ENCODE measurements at places on chromosomes 6 and 20. TPM values are rescaled to one million over a fixed set of nuclear protein-coding genes. Genes with fewer than 3 reads are reported as not detected.

GRCh38 chr6:63352544-63353285 is 32.9 kb upstream of the LGSN start:
- H3K36me3 ChIP-seq = no peaks in the 10 kb centered on the region
- no peaks in the 10 kb centered on the region for H3K27me3 ChIP-seq
- H3K4me3 ChIP-seq = no peak overlapping the region

- no peak overlapping the region for H3K27ac ChIP-seq
- DNase-seq = no peak
- H3K4me3 ChIP-seq = no peak overlapping the region
- peaks cover 10% of the 10 kb centered on the region for H3K4me1 ChIP-seq
Measured at GRCh38 chr6:53630533-53631226, 34.9 kb downstream of the KLHL31 start.

DNA sequence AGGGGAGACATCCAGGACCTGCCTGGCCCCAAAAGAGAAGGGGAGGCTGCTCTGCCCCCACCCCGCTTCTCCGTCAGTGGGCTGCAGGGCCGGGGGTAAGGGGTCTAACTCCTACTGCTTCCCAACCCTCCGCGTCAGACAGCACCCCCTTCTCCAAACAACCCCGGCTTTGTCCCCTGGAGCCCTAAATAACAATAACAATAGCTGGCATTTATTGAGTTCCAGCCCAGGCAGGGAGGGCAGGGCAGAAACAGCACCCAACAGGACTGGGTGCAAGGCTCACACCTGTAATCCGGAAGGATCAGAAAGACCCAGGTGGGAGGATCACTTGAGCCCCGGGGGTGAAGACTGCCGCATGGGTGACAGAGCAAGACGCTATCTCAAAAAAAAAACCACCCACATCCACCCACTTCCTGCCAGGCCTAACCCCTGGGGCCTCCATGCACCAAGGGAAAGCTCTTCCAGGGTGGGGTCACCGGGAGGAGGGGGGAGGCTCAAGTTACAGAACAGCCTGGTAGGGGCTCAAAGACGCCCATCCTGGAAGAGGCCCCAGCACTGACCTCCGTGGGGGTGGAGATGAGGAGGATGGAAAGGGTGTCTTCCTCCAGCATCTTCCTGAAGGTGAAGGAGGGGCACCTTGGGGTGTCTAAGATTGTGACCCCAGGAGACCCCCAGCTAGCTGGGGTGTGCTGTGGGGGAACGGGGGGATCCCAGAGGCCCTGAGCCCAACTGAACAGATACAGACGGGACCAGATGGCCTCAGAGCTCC is 1.3 kb upstream of the FNDC11 start:
- H3K4me1 ChIP-seq = peaks cover 12% of the 10 kb centered on the region
- H3K4me3 ChIP-seq = peak overlapping the region; percentile 10
- H3K36me3 ChIP-seq = no peaks in the 10 kb centered on the region
- H3K27me3 ChIP-seq = no peaks in the 10 kb centered on the region

DNA sequence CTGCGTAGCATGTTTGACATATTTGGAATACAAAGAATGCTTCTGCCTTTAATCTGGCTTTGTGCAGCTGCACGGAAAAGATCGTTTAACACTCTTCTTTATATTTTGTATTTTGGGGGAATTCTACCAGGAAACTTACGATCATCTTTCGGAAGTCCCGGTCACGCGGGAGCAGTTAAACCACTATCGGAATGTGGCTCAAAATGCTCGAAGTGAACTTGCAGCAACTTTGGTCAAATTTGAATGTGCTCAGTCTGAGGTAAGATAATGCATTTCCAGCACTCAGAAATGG is 42.3 kb downstream of the CCDC170 start:
- no peaks in the 10 kb centered on the region for H3K4me1 ChIP-seq
- H3K36me3 ChIP-seq = no peaks in the 10 kb centered on the region
- no peaks in the 10 kb centered on the region for H3K27me3 ChIP-seq
- H3K27ac ChIP-seq = no peak overlapping the region

GRCh38 chr6:3193102-3193849 is 34.2 kb downstream of the TUBB2B start:
- no peaks in the 10 kb centered on the region for H3K4me1 ChIP-seq
- H3K4me3 ChIP-seq = no peak overlapping the region
- DNase-seq = no peak

GRCh38 chr20:64130271-64130670 is 22.9 kb upstream of the NPBWR2 start:
- no peak overlapping the region for H3K27ac ChIP-seq
- no peak for DNase-seq
- peaks cover 19% of the 10 kb centered on the region for H3K27me3 ChIP-seq
- H3K4me1 ChIP-seq = no peaks in the 10 kb centered on the region

DNA sequence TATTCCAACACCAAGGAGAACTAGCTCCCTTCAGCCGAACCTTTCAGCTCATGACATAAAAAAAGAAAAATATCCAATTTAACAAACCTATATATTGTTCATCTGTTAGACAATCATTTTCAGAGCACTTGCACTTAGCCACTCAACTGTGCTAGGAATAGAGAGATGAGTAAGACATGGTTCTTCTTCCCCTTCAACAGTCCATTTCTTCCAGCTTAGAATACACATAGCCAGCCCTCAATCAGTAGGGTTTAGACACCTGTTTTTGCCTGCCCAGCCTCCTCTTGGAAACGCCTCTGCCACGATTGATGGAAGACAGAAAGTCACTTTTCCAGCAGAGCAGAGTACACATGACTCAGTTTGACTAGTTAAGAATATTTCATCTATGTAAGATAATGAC is 21.8 kb downstream of the ADNP start:
- no peaks in the 10 kb centered on the region for H3K27me3 ChIP-seq
- peaks cover 56% of the 10 kb centered on the region for H3K4me1 ChIP-seq
- peaks cover 8% of the 10 kb centered on the region for H3K36me3 ChIP-seq
- peak overlapping the region; percentile 80 for H3K27ac ChIP-seq
- no peak for DNase-seq

GRCh38 chr20:49608752-49609670 is 41.1 kb upstream of the PTGIS start:
- DNase-seq = peak; percentile 88
- no peaks in the 10 kb centered on the region for H3K36me3 ChIP-seq
- H3K27ac ChIP-seq = no peak overlapping the region
- no peak overlapping the region for H3K4me3 ChIP-seq

DNA sequence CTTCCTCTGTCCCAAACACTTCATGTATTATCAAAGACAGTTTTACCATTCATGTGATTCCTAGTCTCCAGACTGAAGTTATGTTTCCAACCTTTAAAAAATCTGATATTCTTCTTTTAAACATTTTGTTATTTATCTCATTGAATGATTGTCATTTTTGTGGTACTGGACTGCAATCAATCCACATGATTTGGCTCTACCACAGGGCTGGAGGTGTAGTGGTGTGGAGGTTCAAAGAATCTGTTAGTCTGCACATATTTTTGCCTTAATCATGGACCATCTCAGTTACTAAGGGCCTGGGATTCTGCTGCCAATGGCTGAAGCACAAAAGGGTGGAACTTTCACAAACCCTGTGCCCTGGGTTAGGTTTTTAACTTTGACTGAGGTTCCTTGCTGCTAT is 164.1 kb upstream of the JAG1 start:
- peaks cover 7% of the 10 kb centered on the region for H3K36me3 ChIP-seq
- H3K4me1 ChIP-seq = peaks cover 7% of the 10 kb centered on the region
- no peaks in the 10 kb centered on the region for H3K27me3 ChIP-seq
- H3K27ac ChIP-seq = no peak overlapping the region
- H3K4me3 ChIP-seq = no peak overlapping the region

DNA sequence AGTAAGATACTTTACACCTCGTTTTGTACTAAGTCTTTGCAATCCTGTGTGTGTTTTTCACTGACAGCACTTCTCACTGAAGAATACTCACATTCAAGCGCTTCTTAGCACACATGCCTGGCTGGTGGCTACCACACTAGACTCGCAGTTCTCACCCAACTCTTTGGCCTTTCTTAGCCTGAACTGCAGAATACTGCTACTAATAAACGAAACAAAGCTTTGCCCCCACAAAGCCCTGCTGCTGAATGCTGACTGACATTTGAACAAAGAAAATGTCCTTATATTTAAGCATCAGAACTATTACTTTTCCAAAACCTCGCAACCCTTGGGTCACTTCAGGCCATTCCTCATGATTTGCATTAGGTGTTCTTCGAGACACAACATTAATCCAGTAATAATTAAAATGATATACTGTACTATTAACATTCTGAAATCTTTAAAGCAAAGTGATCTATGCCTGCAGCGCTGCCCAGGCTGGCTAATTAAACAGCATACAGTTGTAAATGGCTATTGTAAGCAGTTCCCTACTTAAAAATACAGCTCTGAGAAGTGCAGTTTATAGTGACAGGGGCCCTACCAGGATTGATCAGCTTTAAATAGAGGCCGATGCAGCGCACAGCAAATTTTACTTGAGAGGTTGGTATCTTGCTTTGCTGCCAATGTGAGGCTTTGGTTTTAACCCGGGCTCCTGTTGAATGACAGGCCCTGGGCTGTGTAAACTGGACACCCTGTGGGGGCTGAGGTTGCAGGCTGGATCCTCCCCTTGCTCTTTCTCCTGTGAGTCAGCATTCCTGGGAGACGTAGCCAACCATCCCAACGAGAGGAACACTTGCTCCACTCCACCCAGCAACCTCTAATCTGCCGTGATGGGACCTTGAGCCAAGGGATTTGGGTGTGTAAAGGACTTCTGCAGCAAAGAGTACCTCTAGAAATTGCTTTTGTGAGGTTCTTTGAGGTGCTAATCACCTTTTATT is 899.0 kb downstream of the TFAP2A start:
- no peaks in the 10 kb centered on the region for H3K36me3 ChIP-seq
- H3K4me1 ChIP-seq = peaks cover 41% of the 10 kb centered on the region
- H3K27me3 ChIP-seq = no peaks in the 10 kb centered on the region
- DNase-seq = no peak
- H3K27ac ChIP-seq = no peak overlapping the region

DNA sequence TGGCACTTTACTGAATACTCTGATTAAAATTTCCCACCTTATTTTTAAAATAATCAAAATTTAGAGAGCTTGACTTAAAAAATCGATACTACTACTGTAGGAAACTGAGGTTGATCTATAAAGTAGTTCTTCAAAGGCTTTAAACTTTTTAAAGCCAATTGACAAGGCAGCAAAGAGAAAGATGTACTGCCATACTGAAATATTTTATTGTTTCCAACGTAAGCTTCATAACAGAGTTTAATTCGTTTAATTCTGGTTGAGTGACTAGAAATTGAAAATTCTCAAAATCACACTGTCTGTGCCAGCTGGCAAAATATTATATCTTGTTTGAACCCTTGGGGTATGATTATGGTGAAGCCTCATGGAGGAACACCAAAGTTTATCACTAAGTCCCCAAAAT is 207.6 kb downstream of the UNC5CL start:
- DNase-seq = no peak
- H3K27me3 ChIP-seq = peaks cover 60% of the 10 kb centered on the region
- no peaks in the 10 kb centered on the region for H3K36me3 ChIP-seq

DNA sequence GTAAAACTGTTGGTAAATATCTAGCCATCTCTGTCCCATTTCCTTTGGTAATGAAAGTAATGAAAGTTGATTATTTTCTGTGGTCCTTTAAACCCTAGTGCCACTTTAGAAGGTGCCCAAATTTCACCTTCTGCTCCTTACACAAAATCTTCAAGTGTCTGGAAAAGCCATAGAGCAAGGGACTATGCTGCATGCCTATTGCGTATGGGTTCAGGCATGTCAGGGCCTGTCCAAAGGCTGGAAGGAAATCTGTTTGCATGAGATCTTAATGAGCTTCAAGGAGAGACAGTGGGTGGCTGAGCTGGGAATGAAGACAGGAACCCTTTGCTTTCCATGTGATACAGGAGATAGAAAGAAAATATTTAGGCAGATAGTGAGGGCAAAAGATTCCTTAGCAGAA is 66.6 kb upstream of the CCN6 start:
- no peaks in the 10 kb centered on the region for H3K36me3 ChIP-seq
- no peak overlapping the region for H3K27ac ChIP-seq
- H3K4me3 ChIP-seq = no peak overlapping the region
- no peak for DNase-seq
- no peaks in the 10 kb centered on the region for H3K27me3 ChIP-seq

GRCh38 chr20:2914160-2914559 is 40.9 kb downstream of the PTPRA start:
- no peaks in the 10 kb centered on the region for H3K4me1 ChIP-seq
- no peak overlapping the region for H3K4me3 ChIP-seq
- DNase-seq = no peak

DNA sequence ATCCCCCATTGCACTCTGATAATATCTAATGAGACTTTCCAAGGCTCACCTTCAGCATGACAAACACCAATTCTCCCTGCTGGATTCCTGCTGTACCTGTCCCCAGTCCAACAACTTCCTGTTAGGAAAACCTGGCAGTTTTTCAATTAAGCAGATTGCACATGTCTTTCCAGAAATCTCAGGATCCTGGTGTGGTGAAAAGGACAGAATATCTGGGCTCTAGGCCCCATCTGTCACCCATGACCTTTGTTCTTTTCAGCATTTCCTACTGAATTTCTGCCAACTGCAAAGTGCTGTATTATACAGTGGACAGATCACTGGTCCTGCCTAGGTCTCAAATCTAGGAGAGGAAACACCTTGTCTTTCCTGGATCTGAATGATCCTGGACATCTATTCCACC is 27.7 kb upstream of the DTNBP1 start:
- H3K27ac ChIP-seq = no peak overlapping the region
- no peaks in the 10 kb centered on the region for H3K36me3 ChIP-seq
- no peak overlapping the region for H3K4me3 ChIP-seq

- DNase-seq = no peak
- H3K27me3 ChIP-seq = no peaks in the 10 kb centered on the region
- no peak overlapping the region for H3K4me3 ChIP-seq
- peak overlapping the region; percentile 84 for H3K27ac ChIP-seq
Measured at GRCh38 chr6:137883400-137884148, 16.5 kb downstream of the TNFAIP3 start.

PAX1 gene
- total RNA-seq = not detected

ARFGEF3 gene
- 0.08 TPM for total RNA-seq

SLC25A27 gene
- total RNA-seq = 8.2 TPM

IL17A gene
- not detected for total RNA-seq

Measured in osteocyte (in vitro differentiated cells).